ENCODE measurements at places on chromosomes 2 and 18. TPM values are rescaled to one million over a fixed set of nuclear protein-coding genes. Genes with fewer than 3 reads are reported as not detected.

CNNM4 gene
- total RNA-seq: 13.9 TPM

GPR39 gene
- total RNA-seq: 3.6 TPM

PARD6G gene
- 12.3 TPM for total RNA-seq

DNAJC5G gene
- total RNA-seq: not detected

DNA sequence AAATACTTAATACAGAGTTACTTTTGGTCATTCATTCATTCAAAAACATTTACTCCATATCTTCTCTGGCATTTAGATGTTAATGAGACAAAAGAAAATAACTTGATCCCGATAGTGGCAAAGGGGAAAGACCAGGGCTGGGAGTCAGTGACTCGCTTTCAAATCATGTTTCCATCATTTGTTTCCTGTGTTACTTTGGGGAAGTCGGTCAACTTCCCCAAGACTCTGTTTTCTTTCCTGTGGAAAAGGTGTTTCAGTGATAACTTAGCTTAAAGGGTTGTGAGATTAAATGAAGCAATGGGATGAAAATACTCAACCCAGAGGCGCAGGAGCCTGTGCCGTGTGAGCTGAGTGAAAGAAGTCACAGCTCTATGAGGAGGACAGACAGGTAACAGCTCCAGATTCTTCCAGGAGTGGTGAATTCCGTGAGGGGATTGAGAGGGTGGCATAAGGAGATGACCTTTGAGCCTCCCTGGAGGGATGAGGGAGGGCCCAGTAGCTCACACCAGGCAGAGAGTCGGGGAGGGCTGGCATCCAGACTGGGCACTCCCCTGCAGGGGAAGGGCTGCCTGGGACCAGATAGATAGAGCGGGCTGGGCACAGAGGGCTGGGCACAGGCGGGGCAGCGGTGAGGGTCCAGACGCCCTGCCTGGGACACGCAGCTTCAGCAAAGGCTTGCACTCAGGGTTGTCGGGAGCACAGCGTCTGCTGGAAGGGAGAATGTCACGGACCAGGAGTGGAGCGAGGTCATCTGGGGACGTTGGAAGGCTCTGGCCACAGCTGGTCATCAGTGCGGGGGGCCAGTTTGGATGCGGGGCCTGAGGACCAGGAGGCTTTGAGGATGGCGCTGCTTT is 70.1 kb downstream of the TSHZ1 start:
- H3K27ac ChIP-seq: no peak overlapping the region
- H3K4me1 ChIP-seq: no peaks in the 10 kb centered on the region
- DNase-seq: no peak
- no peaks in the 10 kb centered on the region for H3K27me3 ChIP-seq
- H3K36me3 ChIP-seq: no peaks in the 10 kb centered on the region
- H3K4me3 ChIP-seq: no peak overlapping the region

DNA sequence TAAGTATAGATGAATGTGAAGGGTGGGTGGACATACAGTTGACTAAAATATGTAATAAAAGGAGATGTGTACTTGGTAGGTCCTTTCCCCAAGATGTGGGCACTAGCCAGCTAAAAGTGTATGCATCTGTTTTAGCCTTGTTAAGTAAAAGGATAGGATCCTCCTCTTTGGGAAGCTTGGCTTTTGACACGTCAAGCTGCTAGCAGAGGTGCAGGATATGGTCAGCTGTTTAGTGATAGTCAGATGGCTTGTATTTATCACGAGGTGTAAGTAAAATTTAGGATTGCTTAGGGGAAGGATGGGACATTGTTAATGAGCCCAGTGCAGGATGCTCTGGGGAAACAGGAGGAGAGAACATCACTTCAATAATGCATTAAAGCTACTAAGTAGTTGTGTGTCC is 1.5 kb downstream of the MFSD6 start:
- DNase-seq: no peak
- peaks cover 9% of the 10 kb centered on the region for H3K4me1 ChIP-seq
- H3K4me3 ChIP-seq: peak overlapping the region; percentile 82
- H3K27me3 ChIP-seq: no peaks in the 10 kb centered on the region
- no peaks in the 10 kb centered on the region for H3K36me3 ChIP-seq

- no peaks in the 10 kb centered on the region for H3K27me3 ChIP-seq
- H3K4me1 ChIP-seq: peaks cover 6% of the 10 kb centered on the region
- no peak overlapping the region for H3K4me3 ChIP-seq
- H3K36me3 ChIP-seq: no peaks in the 10 kb centered on the region
- no peak for DNase-seq
Observed at GRCh38 chr2:212901604-212902275, 249.7 kb downstream of the IKZF2 start.

- H3K27me3 ChIP-seq: no peaks in the 10 kb centered on the region
- H3K4me1 ChIP-seq: no peaks in the 10 kb centered on the region
- no peak overlapping the region for H3K4me3 ChIP-seq
- no peaks in the 10 kb centered on the region for H3K36me3 ChIP-seq
Observed at GRCh38 chr2:23469142-23469540, 84.2 kb downstream of the KLHL29 start.

- no peaks in the 10 kb centered on the region for H3K4me1 ChIP-seq
Observed at GRCh38 chr2:201267278-201268030, 7.1 kb downstream of the CASP8 start.

GRCh38 chr2:64540615-64541014 is 16.5 kb downstream of the AFTPH start:
- no peak for DNase-seq
- no peaks in the 10 kb centered on the region for H3K27me3 ChIP-seq
- H3K4me3 ChIP-seq: no peak overlapping the region
